Brain (organoid and tissue), 16 donors: ENCODE measurements at places on chromosomes 7 and 10.
A peak's percentile ranks its signal among the peaks of the same experiment; 100 is the strongest.

DNA sequence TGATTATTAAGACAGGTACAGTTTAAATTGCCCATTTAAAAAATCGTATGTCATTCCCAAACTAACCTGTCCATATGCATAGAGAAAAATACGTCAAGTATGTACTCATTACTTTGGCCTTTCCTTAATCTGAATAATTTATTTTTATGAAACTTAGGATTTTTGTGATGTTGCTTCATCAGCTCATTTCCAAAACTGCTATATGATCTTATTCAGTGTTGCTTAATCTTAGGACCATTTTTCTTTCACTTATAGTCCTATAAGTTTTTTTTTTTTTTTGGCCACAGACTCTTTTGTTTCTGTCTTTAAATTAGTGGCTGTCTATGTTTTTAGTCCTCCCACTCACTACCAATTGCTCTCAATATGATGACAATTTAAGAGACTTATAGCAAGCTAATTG lies 345.1 kb downstream of the PHTF2 start:
- no peak for DNase-seq

GRCh38 chr10:4177791-4178190 lies 392.8 kb upstream of the KLF6 start:
- DNase-seq = peak; percentile 75

GRCh38 chr7:137967143-137968018 lies 34.5 kb downstream of the CREB3L2 start:
- no peak for DNase-seq

- DNase-seq = peak; percentile 39
Observed at GRCh38 chr7:23700046-23700445, 10.0 kb upstream of the STK31 start.

DNA sequence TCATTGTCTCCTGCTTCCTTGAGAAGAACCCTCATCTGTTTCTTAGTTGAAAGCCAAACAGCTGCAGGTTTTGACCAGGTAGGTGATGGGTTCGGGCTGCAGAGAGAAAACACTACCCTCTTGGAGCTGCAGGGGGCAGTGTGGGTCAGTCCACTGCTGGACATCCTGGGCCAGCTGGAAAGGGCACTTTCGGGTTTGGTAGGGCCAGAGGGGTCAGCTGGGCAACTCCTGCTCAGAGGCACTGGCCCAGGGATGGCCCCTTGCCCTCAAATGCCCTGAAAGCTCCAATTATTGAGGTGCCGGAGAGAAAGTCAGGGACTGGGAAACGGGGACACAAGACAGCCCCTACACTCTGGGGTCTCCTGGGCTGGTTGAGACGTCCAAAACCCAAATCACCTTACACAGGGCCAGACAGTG lies 90.7 kb downstream of the MKI67 start:
- no peak for DNase-seq

DNA sequence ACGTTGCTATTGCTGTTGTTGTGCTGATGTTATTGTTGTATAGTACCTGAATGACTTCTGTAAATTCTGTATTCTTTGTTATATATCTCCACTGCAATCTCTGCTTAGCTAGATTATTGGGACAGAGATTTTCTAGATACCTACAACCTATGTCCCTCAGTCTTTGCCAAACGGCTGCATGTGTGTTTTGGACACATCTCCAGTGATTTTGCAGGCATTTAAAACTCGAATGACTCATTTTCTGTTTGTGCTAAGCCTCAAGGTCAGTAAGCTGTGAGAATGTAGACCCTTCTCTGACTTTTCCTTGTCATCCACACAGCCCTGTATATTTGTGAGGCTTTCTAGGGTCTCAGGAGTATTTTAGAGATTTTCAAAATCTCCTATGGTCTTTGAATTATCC lies 410.7 kb downstream of the POM121L12 start:
- DNase-seq = no peak

DNA sequence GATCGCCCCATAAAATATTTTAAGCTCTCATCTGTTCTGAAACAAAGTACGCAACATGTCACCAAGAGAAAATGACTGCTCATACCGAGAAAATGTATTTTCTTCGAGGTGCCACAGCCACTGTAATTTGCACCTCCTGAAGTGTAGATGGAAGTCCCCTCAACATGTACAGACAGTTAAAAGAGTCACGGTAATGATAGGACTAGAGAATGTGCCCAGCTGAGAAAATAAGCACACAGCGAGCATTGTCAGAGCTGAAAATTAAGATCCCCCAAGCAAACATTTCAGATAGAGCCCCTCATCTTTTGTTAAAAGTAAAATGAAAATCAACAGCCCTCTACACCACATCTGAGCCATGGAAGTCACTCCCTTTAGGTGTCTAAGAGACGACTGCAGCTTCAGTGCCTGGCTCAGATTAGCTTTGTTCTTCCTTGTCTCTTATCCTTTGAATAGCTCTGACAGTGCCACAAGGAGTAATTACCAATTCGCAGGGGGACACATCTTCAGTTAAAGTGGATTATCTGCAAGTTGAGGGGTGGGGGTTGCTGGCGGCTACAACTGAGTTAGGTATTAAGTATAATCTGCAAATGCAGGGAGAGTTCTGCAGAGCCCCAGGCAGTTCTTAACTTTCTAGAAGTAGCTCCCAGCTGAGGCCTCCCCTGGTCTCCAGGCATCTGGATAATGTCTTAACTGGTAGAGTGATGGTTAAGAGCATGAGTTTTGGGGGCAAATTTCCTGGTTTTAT lies 222.7 kb upstream of the C7orf33 start:
- peak; percentile 88 for DNase-seq

GRCh38 chr7:138460649-138461607 lies 869 bp downstream of the TRIM24 start:
- DNase-seq = peak; percentile 79
